ENCODE measurements at places on chromosomes 2 and 18. TPM values are rescaled to one million over a fixed set of nuclear protein-coding genes. Genes with fewer than 3 reads are reported as not detected.
A peak's percentile ranks its signal among the peaks of the same experiment; 100 is the strongest.

- no peak for DNase-seq
Observed at GRCh38 chr2:207318181-207318628, 152.5 kb upstream of the KLF7 start.

GRCh38 chr2:134722728-134723127 is 3.9 kb upstream of the TMEM163 start:
- DNase-seq: peak; percentile 67

GRCh38 chr2:25202275-25202674 is 33.9 kb upstream of the POMC start:
- no peak for DNase-seq

GRCh38 chr18:34522603-34523002 is 187.5 kb upstream of the DTNA start:
- no peak for DNase-seq

The MYO3B gene
- total RNA-seq: 0.27 TPM

The LBX2 gene
- total RNA-seq: 0.55 TPM

DNA sequence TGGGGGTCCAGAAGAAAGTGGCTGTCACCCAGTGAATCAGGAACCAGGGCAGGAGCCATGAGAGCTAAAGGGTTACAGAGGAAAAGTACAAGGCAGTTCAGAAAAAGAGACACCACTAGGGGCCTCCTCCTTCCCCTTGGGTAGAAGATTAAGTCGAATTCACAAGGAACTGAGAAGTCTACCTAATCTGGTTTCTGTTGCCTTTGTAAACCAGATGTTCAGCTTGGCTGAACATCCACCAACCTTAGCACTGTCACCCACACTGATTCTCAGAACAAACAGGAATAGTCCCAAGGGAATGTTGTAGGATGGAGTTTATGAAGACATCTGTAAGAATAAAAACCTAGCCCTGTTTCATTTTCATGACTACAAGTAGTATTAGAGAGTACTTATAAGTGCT is 90.4 kb upstream of the NOSTRIN start:
- no peak for DNase-seq

The DCDC2C gene
- total RNA-seq: not detected

The LRP2 gene
- total RNA-seq: 2.4 TPM

DNA sequence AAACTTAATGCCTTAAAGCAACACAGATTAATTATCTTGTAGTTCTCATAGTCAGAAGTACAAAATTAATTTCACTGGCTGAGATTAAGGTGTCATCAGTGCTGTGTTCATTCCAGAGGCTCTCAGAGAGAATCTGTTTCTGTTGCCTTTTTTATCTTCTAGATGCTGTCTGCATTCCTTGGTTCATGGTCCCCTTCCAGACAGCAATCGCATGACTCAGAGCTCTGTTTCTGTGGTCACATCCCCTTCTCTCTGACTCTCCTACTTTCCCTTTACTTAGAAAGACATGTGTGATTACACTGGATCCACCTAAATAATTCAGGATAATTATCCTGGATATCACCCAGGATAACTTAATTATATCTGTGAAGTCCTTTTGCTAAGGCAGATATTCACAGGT is 148.6 kb downstream of the MAIP1 start:
- DNase-seq: no peak

The ALLC gene
- not detected for total RNA-seq

DNA sequence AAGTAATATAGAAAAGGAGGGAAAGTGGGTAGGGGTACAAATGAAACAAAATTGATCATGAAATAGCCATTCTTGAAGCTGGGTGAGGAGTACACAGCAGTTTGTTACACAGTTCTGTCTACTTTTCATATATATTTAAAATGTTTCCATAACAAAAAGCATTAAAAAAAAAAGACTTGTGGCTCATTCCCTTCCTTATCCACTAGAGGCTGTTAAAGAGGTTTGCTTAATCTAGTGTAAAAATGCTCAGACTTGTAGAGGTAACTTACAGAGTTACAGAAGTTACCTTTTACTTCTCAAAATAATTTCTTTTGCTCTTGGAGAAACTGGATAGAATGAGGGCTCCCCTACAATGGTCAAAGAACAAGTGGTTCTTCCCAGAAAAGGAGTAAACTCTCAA is 8.1 kb upstream of the WIPF1 start:
- DNase-seq: no peak

DNA sequence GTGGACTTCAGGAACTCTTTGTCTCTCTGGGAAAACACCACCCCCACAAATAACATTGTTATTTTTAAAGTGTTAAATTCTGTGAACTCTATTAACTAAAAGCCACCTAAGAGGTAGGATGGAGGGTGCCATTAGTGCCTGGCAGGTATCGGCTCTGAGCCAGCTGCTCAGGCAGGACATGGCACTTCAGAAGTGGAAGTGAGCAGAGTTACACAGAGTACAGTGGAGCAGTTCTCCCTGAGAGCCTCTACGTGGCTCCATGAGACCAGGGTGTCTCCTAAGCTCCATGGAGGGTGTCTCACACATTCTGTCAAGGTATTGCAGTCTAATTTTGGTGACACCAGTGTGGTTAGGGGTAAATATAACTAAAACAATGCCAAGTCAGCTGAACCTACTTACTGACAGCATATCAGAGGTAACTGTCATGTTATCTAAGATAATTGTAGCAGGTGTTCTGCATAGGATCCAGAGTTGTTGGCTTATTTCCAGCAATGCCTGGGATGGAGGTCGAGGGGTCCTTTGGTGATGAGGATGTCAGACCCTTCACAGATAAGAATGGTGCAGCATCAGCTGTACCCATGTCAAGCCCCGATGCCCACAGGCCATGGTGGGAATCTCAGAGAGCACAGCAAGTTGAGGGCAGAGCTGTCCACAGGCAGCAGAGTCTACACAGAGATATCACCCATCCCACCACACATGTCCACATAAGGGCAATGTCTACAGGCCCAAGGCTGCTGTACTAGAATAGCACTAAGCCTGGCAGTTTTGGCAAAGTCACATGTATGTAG is 8.6 kb upstream of the MALL start:
- no peak for DNase-seq

The STON1 gene
- total RNA-seq: 10.1 TPM

GRCh38 chr18:47901624-47902362 is 28.7 kb downstream of the SMAD2 start:
- no peak for DNase-seq

DNA sequence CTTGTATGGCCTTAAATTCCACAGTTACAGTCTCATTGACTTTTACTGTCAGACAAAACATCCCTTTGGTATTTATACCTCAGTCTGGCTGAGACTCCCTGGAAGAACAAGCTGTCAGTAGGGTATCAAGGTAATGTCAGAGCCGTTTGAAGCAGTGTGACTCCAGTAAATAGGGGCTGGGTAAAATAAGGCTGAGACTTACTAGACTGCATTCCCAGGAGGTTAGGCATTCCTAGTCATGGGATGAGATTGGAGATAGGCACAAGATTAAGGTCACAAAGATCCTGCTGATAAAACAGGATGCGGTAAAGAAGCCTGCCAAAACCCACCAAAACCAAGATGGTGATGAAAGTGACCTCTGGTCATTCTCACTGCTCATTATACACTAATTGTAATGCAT is 219.5 kb upstream of the SKOR2 start:
- no peak for DNase-seq

GRCh38 chr2:110167326-110168000 is 37.4 kb downstream of the NPHP1 start:
- DNase-seq: peak; percentile 27

- DNase-seq: no peak
Observed at GRCh38 chr2:74690571-74690970, 36.5 kb downstream of the SEMA4F start.

DNA sequence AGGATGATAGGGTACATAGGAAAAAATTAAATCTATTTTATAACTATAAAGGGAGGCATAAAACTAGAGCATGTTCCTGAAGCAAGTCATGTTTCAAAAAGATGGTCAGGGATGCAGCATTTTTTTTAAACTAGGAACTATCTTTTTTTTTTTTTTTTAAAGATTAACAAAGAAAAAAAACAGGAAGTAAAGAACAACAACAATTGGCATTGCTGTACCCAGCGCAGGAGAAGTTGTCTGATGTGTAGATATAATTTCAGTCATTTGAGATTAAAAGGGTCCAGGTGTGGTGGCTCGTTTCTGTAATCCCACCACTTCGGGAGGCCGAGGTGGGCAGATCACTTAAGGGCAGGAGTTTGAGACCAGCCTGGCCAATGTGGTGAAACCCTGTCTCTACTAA is 41.5 kb downstream of the PMAIP1 start:
- DNase-seq: no peak

The PLCL1 gene
- not detected for total RNA-seq

DNA sequence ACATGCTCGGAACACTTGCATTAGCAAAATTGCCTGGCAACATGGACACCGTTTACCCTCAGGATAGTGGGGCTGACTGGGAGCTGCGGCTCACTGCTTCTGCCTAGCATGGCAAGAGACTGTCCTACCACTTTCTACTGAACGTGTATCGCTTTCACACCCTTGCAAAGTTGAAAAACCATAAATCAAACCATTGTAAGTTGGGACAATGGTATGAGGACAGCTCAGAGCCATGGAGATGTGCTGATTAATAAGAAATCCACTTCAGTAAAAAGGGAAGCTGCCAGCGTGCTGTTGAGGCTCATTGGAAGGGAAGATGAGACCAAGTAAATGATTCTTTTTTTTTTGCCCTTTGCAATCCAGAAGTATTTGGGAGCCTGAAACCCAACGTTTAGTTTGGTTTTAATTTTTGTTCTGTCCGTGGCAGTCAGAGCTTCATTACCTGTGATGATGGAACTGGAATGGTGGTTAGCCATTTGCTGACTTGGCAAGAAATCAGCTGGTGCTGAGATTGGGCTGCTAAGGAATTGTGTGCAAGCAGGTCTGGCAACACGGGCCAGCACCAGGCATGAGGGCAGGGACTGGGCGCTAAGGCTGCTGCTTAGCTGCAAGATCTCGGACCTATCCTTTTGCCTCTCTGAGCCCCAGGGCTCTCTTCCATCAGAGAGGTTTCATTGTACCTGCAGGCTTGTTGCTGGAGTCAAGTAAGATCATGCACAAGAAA is 75.5 kb upstream of the HS6ST1 start:
- no peak for DNase-seq

DNA sequence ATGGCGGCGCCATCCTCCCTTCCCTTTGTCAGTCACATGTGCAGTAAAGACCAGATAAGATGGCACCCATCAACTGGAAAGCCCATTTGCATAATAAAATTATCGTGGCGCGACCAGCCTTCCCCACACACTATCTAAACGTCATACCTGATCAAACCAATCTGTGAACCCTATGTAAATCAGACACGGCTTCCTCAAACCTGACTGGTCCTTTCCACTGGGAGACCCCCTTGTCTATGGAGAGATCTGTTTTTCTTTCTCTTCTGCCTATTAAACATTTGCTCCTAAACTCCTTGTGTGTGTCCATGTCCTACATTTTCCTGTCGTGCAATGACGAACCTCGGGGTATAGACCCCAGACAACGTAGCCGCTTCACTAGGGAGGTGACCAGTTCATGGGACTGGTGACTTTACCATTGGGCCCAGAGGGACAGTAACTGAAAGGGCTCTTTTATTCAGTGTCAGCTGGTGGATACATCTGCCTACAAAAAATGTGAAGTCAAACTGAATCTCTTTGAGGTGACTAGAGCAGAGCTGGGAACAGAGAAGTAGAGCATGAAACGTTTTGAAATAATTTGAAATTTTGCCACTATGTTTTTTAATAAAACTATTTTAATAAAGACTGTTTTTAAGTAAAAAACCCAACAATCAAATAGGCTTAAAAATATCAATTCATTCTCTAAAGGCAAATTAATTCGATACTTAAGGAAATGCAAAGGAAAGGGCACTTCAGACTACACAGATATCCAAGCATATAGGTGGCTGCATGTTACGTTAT is 87.5 kb downstream of the SOCS6 start:
- no peak for DNase-seq

DNA sequence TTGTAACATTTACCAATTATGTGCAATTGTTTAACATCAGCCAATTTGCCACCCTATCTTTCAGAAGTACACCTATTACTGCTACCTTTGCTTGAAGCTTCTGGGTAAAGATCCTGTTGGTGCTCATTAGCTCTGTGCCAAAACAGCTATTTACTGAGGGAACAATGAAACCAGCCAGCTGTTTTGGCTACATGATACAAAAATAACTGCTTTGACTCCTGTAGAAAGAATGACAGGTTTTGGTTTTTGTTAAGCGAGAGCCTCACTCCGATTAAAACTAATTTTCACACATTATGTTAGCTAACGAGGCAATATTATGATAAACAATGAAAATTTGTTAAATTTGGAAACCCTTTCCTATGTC is 907.0 kb downstream of the EPHA4 start:
- DNase-seq: no peak

- DNase-seq: no peak
Observed at GRCh38 chr2:67777010-67777409, 285.8 kb downstream of the C1D start.

DNA sequence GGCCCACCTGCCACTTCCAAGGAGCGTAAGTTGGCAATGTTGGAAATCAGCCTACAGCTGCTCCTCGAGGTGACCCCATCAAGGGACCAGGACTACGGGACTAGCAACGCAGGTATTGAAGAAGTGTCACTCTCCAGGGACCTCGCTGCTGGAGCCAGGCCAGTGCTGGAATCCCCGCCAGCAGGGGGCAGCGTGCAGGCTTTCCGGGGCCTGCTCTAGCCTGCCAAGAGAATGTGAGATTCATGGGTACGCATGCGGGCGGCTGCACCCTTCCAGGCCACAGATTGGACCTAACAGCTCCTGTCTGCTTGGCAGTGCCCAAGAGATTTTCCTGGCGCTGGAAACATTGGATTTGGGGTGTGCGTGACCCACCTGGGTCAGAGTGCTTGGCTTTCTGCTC is 182.8 kb upstream of the RAB12 start:
- no peak for DNase-seq

DNA sequence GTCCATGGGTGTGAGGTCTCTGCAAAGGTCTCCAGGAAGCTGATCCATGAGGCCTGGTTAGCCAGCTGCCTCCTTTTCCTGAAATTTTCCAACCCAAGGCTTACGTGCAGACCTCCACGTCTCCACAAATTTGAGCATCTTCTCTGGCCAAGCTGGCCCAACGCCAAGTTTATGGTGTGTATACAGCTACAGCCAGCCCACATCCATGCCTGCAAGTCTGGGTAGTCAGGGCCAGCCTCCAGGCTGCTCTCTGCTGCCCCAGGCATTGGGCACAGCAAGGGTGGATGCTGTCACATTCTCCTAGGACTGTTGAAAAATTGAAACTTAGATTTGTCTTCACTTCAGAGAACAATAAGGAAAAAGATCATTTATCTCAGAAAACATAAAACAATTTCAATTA is 525.5 kb upstream of the CHAC2 start:
- no peak for DNase-seq

Measured in H1 (cell line).